Activated naive CD4-positive, alpha-beta T cell treated with anti-CD3 and anti-CD28 coated beads, Interleukin-2, amount 50 U/mL, for 72 hours (primary cell): ENCODE measurements at places on chromosomes 11 and 22. TPM values are rescaled to one million over a fixed set of nuclear protein-coding genes. Genes with fewer than 3 reads are reported as not detected.

GRIK4 gene
- total RNA-seq = not detected

MYRF gene
- total RNA-seq = 0.93 TPM

DKK3 gene
- not detected for total RNA-seq

DNAJC24 gene
- total RNA-seq = 13.3 TPM

OR52I1 gene
- not detected for total RNA-seq

SLC22A6 gene
- total RNA-seq = not detected

POTEH gene
- not detected for total RNA-seq

FGF19 gene
- not detected for total RNA-seq

CBLIF gene
- not detected for total RNA-seq

UEVLD gene
- 11.3 TPM for total RNA-seq

SEC14L6 gene
- not detected for total RNA-seq

BTG4 gene
- 0.23 TPM for total RNA-seq

KCNC1 gene
- not detected for total RNA-seq

NRXN2 gene
- 0.84 TPM for total RNA-seq

HSPB2 gene
- not detected for total RNA-seq

CTSC gene
- total RNA-seq = 46.1 TPM

EXT2 gene
- total RNA-seq = 23.3 TPM

MEI1 gene
- 36.9 TPM for total RNA-seq
